ENCODE measurements at places on chromosomes 7 and 10.
A peak's percentile ranks its signal among the peaks of the same experiment; 100 is the strongest.

DNA sequence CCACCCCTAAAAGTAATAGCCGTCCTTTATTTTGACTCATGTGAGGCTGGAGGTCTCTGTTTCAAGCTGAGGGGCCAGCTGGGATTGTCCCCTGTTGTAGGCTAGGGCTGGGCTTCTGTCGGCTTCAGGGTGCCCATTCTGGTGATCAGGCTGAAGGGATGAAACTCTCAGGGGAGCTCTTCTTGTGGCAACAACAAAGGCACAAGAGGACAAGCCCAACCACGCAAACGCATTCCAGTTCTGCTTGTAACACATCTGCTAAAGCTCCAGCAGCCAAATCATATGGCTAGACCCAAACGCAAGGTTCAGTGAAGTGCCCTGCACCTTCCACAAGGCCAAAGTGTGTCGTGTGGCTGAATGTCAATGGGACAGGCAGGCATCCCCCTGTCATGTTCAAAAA is 405.7 kb downstream of the INHBA start:
- no peak for DNase-seq

DNA sequence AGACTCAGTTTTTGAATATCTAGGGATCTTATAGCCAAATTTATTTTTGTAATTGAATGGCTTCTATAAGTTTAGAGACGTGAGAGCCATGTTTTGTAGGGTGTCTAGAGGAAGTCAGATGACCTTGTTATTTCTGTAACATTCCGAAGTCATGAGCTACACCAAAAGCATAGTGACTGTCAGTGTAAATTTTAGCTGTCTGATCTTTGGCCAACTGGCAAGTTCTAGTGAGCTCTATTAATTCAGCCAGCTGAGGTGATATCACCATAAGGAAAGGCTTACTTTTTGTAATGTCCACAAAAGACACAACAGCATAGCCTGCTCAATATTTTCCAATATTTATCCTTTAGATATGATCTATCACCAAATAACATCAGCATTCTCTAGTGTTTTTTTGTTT is 9.9 kb upstream of the NT5C3A start:
- DNase-seq = no peak

DNA sequence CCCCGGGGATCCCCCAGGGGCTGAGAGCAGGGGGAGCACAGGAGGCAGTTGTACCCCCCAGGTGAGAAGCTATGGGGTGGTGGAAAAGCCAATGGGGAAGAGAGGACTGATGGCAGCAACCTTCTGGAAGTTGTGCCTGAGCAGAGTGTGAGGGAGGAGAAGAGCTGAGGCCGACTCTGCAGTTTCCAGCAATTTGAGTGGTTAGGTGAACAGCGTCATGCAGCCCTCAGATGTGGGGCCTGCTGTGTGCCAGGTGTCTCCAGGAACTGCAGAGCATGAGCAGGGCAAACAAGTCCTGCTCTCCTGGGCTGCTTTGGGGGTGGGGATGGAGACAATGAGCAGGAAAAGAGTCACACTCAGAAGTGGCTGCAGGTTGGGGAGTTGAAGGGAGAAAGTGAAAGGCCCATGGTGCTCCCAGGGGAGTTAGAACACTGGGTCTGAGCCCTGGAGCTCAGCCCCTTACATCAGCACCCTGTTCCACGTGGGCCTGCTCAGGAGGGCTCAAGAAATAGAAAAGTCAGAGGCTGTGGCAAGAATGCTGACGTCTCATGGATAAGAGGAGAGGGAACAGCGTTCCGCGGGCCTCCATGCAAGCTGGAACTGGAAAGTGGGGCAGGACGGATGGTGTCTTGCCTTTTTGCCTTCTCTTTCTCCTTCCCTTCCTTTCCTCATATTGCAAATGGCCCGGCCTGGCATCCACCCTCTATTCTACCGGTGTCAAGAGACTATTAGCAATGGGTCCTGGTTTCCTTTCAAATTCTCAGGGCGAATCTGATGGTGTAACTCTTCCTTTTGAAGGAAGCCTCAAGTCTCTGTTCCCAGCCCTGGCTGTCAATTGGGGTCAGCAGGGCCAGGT is 4.0 kb upstream of the AFAP1L2 start:
- DNase-seq = no peak

- DNase-seq = no peak
These were observed 45.0 kb downstream of the ZCCHC24 start for GRCh38 chr10:79400146-79401004.

DNA sequence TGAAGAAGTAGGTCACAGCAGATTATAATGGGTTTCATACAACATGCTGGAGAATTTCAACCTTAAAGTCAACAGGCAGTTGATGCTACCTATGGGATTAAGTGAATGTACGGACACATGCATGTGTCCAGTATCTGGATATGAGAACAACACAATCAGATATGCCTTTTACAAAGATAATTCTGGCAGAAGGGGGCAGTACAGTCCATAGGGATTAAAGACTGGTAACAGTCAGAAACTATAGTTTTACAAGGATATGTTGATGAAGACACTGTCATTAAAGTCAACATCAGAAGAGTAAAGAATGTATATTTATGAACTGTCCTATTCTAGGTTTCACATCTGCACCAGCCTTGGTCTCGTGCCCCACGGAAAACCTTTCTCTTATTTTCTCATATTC is 41.5 kb downstream of the ANKMY2 start:
- DNase-seq = no peak

DNA sequence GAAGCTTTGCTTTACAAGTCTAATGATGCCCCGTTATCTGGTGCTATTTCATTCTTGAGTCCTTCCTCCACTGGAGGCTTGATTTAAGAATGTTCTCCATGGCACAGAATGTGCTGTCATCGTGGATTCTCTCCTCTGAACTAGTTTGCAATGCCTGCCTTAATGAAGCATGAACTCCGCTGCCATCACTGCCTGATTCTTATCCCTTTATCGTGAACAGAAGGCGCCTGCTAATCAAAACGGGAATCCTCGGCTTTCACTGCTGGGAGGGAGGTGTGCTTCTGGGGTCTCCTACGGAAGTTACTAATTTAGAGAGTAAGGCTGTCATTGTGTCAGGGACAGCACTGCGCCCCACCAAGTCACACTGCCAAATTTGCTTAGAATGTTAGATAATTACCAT is 56.2 kb downstream of the ITGB1 start:
- DNase-seq = no peak

DNA sequence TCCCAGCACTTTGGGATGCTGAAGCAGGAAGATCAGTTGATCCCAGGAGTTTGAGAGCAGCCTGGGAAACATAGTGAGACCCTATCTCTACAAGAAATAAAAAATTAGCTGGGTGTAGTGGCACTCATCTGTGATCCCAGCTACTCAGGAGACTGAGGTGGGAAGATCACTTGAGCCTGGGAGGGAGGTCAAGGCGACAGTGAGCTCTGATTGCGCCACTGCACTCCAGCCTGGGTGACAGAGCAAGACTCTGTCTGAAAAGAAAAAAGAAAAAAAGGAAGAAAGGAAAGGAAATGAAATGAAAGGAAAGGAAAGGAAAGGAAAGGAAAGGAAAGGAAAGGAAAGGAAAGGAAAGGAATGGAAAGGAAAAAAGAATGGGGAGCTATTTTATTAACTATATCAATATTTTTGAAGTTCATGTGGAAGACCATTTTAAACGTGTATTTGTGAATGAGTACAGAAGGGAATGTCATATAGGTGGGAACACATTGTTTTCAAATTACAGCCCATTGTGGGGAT is 7.1 kb upstream of the IFIT2 start:
- no peak for DNase-seq

GRCh38 chr10:101934686-101935305 is 91.2 kb upstream of the KCNIP2 start:
- DNase-seq = no peak

GRCh38 chr7:55963584-55964168 is 709 bp upstream of the NIPSNAP2 start:
- DNase-seq = no peak

DNA sequence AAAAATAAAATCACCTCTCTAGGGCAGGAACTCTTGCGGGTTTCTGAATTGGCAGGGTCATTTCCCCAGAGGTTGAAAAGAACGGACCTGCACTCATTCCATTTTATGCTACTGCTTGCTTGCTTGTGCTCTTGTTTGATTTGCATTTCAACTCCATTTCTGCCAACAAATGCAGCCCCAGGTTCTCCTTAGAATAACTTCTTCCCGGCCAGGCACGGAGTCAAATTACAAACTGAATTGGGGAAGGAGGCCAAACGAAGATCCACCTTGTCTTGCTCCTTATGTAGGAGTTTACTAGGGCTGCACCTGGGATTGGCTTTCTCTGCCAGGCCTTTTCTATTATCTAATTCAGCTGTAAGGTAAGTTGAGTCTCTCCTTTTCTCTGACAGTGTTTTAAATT is 79.6 kb downstream of the HGF start:
- DNase-seq = no peak

DNA sequence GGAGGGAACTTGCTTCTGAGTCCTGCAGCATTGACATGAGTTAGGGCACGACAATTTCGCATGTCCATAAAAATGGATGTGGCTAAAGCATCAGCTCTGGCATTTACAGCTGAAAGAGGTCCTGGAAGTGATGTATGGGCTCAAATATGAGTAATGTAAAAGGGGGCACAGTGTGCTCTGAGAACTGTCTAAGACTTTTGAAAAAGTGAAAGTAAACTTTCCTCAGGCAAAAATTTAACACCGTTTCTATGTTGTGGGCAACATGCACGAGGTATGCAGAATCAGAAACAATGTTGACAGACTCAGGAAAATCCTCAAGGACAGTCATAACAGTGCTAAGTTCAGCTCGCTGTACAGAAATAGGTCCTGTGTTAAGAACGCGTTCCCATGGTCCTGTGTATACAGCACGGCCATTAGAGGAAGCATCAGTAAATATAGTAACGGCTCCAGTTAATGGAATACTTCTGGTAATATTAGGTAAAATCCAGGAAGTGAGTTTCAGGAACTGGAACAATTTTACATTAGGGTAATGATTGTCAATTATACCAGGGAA is 37.9 kb upstream of the AKR1C2 start:
- DNase-seq = no peak

- DNase-seq = no peak
These were observed 92.6 kb upstream of the PODXL start for GRCh38 chr7:131649003-131649541.

DNA sequence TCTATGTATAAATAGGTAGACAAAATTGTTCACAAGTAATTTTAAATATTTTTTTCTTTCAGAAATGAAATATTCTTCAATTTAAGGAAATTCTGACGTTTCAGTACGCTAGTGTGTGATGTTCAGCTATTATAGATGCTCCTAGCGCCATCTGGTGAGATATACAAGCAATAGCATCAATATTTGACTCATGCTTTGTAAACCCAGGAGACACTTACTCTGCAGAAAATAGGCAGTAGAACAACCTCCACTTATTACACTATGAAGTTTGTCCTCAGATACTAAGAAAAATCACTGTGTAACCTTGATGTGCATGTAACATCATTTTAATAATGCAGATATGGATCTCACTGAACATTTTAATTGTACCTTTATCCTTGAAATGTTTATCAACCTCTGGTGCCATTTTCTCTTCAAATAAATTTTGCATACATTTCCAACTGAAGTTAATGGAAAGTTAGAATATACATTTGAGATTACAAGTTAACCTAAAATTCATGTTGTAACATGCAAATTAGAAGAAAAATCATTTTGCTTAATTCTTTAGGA is 151.5 kb upstream of the FAM3C start:
- no peak for DNase-seq

GRCh38 chr7:133036289-133036688 is 45.6 kb downstream of the CHCHD3 start:
- no peak for DNase-seq

DNA sequence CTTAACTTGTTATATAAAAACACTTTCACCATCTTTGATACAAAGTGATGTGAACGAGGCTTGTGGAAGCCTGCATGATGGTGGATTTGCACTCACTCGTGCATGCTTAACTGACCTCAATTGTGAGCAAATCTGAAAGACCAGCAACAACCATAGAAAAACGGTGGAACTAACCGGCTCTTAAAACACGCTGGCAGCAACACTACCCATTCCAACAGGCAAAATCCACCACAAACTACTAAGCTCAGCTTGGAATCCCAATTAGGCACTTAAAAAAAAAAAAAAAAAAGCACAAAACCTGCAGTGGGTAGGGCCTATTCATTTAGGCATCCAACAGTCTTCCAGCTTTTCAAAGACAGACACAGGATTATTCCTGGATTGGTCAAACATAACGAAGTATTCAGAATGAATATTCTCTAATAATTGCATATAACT is 1.8 kb downstream of the GDI2 start:
- peak; percentile 10 for DNase-seq

DNA sequence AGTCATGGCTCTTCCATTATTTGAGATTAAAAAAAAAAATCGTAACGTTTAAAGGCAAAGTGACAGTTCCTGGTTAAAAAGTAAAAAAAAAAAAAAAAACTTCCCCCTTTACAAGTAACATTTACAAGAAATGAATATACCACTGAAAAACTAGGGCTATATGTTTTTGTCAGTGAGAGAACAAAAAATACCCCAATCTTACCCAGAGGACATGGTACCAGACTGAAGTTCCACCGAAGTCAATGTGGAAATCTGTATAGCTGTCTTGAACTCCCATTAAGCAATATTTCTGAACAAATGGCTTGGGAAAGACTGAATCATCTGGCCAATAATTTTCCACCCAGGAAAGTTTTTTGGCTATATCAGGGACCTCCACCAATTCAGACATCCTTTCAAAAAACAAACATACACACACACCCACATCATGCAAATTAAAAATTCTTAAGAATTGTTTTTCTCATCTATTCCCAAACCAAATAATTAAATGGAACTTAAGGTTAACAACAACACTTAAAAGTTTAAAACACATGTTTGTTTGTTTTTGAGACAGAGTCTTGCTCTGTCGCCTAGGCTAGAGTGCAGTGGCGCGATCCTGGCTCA is 50.2 kb downstream of the KDM7A start:
- DNase-seq = no peak

GRCh38 chr10:26449726-26450125 is 11.6 kb downstream of the APBB1IP start:
- DNase-seq = no peak

DNA sequence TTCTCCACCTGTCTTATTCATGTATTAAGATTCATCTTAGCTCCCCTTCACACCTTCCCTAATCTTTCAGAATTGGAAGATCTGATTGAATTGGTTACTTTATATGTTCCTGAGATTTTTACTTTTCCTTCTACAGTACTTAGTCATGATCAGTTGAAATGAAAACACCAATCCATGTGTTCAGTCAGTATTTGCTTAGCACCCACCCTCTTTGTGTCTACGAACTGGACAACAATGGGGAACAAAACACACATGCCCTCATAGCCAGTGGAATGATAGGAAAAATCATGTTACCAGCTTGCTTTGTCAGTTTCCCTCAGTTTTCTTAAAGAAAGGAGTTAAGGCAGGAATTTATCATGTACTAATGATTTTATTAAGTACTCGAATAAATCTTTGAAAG is 2.0 kb downstream of the MASTL start:
- DNase-seq = no peak

GRCh38 chr7:141738592-141739013 is 445 bp downstream of the SSBP1 start:
- no peak for DNase-seq

- no peak for DNase-seq
These were observed 141.4 kb downstream of the KIAA1217 start for GRCh38 chr10:24350070-24350921.

DNA sequence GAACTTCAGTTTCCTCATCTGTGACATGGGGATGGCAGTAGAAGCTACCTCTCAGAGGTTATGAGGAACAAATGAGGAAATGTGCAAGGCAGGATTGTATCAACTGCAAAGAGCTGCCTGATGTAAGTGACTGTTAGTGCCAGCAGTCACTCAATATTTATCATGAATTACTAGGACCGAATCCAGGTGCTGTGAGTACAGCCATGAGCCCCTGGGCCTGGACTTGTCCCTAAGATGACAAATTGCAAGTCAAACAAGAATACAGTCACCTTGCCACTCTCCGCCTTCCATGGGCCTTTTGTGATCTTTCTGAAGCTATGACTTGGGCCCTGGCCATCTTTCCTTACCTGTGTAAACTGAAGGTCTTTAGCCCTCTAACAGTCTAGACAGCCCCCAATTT is 27.7 kb upstream of the TLX1 start:
- DNase-seq = no peak

All from type B pancreatic cell (in vitro differentiated cells).